ENCODE measurements at places on chromosomes 12 and 14.

GRCh38 chr12:110906083-110906482 is 14.3 kb downstream of the MYL2 start:
- no peak for DNase-seq

GRCh38 chr14:23366426-23366921 is 1.5 kb upstream of the EFS start:
- DNase-seq: no peak

GRCh38 chr12:114673169-114673833 is 10.7 kb downstream of the TBX3 start:
- no peak for DNase-seq

- no peak for DNase-seq
Observed at GRCh38 chr14:55180434-55180833, 11.0 kb downstream of the DLGAP5 start.

DNA sequence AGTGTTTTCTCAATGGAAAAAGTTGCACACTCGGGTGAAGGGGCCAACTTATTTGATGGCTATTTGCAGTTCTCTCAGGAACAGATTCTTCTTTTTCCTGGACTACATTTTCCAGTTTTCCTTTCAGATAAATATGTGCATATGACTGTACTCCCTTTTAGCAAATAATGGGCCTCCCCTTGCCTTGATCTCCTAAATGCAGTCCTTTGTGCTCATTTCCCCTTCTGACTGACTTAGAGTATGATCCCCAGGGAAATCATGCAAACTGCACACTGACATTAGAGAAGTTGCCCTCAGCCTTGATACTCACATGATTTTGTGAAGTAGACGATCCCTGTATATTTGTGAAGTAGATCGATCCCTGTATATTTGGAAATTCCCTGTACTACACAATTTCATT is 492.9 kb upstream of the NOVA1 start:
- no peak for DNase-seq

DNA sequence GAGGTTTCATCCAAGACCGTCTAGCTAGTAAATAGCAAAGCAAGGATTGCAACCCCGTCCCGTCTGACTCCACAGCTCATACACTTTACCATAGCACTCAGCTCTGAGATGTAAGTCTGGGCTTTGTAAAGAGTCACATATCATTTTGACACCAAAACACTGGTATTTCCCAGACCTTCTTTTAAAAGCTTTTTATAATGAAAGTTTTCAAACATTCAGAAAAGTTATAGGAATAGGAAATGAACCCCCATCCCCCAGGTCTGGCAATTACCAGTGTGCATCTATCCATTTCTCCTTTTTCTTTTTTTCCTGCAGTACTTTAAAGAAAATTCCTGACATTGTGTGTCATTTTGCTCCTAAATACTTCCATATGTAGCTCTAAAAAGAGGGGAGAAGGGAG is 183.6 kb upstream of the CCND2 start:
- DNase-seq: no peak

GRCh38 chr14:24171422-24172260 is at the start of gene REC8:
TSS of gene REC8 (plus strand) at chr14:24172080. CDS start at chr14:24172553, 473 bp downstream.
- peak; percentile 27 for DNase-seq

- no peak for DNase-seq
Observed at GRCh38 chr14:96398921-96399320, 7.0 kb downstream of the AK7 start.

DNA sequence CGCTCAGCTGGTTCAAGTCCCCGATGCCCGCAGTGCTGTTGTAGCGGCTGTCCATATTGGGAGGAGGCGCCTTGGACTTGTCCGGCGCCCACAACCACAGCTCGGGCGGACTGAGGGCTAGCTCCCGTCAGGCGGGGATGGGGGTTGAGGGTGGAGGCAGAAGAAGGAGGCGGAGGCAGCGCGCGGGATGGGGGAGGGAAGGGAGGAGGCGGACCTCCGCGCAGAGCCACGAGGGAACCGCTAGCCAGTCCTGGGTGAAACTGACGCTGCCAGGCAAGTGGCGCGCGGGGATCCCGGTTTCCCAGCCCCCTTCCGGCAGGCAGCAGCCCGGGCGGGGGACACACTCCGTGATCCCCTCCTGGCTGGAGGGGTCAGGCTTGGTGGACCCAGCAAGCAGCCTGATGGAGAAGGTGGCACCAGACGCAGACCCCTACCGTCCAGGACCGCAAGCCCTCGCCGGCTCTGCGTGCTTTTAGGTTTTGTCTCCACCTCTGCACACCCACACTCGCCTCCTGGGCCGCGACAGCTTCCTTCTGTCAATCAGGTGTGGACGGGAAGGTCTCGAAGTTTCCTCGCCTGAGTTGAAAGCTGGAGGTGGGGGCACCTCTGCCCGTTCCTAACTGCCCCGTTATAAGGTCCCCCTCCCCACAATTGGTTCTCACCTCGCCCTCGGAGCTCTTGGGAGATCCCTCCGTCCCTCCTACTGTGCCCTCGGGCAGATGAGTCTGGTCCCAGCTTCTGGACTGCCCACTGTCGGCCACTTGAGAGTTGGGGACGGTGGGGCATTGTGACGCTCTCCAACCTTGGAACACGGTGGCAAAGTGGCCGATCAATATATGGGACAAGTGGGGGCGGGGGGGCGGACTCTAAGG is at the start of gene CPNE8:
Gene CPNE8 (minus strand): TSS at position 112 of the 872 bp plus-strand sequence. CDS start 57 bp downstream, at position 55.
- DNase-seq: peak; percentile 12

DNA sequence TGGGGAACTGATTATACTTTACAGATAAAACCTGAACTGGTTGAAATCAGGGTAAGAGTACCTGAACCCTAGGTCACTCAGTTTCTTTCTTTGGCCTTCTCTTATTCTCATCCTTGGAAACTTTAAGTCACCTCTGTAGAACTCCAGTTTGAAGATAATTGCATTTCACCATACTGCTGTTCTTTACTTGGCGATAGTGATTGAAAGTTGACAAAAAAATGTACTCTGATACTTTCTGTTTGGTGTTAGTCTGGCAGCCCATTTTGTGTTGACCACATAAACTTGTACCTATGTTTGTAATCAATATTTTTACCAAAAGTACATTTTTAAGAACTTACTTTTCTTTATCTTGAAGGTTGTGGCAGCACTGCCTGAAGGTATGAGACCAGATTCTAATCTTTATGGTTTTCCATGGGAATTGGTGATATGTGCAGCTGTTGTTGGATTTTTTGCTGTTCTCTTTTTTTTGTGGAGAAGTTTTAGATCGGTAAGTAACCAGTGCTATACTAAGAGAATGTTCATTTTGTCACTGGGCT is 42.9 kb downstream of the MIA2 start:
- DNase-seq: no peak

GRCh38 chr12:59716043-59716442 is 120.2 kb downstream of the SLC16A7 start:
- DNase-seq: no peak

DNA sequence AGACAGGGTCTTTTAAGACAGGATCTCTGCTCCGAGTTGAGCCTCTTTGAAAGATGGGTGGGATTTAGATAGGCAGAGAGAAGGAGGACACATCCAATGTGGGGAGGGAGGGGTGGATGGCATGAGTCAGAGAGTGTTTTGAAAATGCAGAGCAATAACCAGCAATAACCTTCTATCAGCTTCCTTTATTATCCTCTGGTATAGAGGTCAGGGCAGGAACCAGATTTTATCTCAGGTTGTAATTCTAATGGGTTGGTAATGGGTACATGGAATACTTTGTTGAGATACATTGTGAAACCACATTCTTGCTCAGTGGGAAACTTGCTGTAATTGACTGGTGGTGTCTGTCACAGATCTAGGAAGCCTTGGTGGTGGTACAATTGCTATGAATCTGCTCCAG is 37.6 kb upstream of the CCDC63 start:
- no peak for DNase-seq

DNA sequence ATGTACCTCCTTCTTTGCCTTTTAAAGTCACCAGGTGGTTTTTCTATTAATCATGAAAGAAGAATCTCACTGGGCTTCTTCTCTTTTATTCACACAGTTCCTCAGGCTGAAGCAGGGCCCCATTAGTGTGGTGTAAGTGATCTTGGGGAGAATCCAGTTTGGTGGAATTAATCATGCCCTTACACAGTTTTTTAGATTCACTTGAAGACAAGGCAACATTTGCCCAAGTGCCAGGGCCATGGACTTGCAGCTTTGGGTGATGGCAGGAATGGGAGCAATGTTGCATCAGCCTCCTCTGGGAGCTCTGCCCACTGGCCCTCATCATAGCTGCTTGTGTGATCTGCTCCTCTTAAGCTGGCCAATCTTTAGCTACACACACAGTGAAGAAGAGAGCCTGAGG is 33.8 kb downstream of the KCNK10 start:
- DNase-seq: no peak

DNA sequence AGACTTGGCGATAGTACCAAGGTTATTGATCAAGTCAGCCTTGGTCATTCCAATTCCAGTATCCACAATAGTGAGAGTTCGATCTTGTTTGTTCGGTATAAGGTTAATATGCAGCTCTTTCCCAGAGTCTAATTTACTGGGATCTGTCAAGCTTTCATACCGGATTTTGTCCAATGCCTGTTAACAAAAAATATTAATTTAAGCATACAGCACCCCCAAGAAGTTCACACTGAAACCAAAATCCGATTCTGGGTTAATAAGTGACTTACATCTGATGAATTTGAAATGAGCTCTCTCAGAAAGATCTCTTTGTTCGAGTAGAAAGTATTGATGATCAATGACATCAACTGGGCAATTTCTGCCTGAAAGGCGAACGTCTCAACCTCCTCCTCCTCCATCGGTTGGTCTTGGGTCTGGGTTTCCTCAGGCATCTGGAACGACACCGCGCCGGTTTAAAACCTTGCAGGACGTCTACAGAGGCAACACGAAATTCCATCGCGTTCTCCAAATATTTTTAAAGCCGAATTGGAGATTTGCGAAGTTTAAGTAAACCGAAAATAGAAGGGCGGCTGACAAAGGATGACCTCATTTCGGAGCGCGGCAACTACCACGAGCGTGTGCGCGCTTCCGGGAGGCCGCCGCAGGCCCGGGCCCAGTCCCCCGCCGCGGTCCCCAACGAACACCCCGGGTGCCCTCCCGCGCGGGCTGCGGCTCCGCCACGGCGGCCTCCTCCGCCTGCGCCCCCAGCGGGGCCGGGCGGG is 716 bp downstream of the HSP90AA1 start:
- no peak for DNase-seq

DNA sequence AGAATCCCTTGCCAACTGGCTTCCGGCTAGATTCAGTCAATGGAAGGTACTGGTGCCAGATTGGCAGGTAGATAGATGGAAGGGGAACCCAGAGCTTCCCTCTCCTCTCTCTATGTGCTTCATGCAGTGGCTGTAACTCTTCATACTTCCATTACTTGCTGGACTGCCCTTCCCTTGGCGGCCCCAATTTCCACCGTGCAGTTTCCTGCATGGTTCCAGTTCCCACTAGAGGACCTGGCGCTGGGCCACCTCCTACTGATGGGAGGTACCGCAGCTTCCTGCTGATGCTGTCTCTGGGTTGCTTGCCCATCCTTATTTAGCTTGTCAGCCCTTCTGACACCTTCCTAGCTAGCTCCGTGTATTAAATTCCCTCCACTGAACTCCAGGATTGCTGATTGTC is 226.4 kb downstream of the ANO2 start:
- DNase-seq: no peak

DNA sequence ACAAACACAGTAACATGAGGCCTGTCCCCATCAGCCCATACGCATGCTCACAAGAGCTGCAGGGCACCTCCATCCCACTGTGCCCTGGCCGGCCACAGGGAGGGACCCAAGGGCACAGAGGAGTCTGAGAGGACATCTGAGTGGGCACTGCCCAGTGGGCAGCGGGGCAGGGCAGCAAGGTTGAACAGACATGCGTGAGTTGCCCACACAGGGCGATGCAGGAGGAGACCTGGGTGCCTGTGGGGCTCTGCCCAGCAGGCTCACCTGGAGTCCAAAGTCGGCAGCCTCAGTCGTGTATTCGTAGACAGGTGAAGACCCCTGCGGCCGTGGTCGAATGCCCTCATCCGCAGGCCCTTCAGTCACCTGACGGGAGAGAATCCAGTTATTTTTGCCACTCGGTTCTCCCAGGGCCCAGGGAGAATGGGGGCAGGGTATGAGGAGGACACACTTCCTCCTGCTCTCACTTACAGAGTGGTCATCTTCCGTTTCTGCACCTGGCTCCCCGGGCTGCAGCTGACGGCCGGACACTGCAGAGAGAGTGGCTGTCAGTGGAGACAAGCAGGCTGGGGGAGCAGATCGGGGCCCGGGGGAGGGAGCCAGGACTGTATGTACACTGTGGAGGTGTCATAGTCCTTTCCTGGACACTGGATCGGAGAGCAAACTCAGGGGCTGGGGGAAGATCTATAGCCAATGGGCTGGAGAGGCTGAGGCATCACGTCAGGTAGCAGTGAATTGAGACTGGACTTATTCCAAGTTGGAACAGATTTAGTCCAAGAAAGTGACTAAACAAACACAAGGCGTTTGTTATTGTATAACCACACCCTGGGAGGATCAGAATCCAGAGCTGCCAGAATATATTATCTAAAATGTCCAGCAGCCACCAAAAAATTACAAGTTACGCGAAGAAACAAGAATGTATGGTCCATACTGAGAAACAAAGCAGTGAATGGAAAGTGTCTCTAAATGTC is 20.7 kb downstream of the AHNAK2 start:
- DNase-seq: no peak

DNA sequence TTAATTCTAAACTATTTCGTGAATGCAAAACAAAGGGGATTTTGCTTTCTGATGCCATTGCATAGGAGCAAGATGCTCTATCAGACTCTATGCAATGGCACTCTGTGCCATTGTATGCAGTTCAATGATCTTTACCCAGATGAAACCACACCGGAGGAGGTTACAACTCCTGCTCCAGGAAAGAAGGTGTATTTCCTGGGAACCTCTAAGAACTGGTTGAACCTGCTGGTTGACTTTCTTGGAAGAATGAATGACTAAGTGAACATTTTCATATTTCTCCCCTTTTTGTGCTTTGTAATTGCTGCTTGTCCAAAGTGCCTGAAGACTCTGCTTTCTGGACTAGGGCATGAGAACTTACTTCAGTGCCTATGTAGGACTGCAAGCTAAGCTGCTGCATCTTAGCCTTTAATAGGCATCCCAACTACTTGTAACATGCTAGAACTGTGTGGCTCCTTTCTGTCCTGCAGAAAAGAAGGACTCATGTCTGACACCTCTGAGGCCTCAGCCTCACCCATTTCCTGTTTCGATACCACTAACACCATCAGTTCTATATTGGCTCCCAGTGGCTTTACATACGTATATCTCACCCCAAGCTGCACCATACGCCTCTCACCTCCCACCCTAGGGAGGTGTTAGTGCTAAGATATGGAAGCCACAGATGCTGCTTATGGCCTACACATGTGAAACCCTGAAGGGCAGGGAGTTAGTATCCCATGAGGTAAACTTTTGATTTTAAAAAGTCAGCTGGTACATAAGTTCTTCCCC is 193.5 kb upstream of the CNOT2 start:
- DNase-seq: no peak

All from activated naive CD4-positive, alpha-beta T cell (primary cell).